Stomach (tissue), 19 donors: ENCODE measurements at places on chromosomes 1 and 21. TPM values are rescaled to one million over a fixed set of nuclear protein-coding genes. Genes with fewer than 3 reads are reported as not detected.
A peak's percentile ranks its signal among the peaks of the same experiment; 100 is the strongest.

Gene ATP5PB
- 36.5 TPM for total RNA-seq

Gene TRIM46
- not detected for total RNA-seq

Gene CFHR5
- total RNA-seq, result not detected

Gene LPAR3
- not detected for total RNA-seq

Gene SLAMF1
- total RNA-seq, result not detected

Gene TSPAN1
- 106 TPM for total RNA-seq

- no peak for DNase-seq
These were observed 4.2 kb downstream of the STXBP3 start for GRCh38 chr1:108750476-108751181.

- DNase-seq, result no peak
These were observed 26.9 kb downstream of the OR6Y1 start for GRCh38 chr1:158527190-158527815.

DNA sequence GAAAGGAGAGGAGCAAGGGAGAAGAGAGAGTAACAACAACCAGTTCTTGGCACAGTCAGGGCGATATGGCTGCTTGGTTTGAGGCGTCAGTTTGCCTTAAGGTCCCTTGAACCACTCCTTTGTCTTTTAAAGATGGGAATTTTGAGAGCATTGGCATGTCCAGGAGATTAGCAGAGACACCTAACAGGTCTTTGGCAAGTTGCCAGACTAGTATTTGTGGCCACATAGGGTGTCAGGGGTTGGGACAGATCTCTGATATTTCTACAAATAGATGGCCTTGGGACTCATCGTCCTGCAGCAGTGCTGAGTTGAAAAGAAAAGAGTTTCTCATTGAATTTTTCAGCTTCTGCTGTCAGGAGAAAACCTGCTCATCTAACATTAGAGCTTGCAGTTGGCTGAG, 55.3 kb upstream of the KCND3 start:
- no peak for DNase-seq

DNA sequence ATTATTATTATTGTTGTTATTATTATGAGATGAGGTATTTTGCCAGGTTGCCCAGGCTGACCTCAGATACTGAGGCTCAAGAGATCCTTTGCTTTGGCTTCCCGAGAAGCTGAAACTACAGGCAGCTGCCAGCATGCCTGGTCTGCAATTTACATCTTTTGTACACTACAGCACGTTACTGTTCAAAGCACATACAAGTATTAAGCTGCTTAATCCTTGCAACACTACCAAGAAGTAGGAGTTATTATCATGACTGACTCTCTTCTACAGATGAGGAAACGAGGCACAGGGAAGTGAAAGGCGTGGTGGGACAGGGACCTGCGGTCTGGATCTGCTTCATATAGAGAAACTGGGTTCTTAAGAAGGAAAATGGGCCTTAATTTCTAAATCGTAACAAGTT, 11.6 kb downstream of the ERG start:
- no peak for DNase-seq

- DNase-seq, result no peak
These were observed 26.9 kb upstream of the CCN1 start for GRCh38 chr1:85553416-85554335.

DNA sequence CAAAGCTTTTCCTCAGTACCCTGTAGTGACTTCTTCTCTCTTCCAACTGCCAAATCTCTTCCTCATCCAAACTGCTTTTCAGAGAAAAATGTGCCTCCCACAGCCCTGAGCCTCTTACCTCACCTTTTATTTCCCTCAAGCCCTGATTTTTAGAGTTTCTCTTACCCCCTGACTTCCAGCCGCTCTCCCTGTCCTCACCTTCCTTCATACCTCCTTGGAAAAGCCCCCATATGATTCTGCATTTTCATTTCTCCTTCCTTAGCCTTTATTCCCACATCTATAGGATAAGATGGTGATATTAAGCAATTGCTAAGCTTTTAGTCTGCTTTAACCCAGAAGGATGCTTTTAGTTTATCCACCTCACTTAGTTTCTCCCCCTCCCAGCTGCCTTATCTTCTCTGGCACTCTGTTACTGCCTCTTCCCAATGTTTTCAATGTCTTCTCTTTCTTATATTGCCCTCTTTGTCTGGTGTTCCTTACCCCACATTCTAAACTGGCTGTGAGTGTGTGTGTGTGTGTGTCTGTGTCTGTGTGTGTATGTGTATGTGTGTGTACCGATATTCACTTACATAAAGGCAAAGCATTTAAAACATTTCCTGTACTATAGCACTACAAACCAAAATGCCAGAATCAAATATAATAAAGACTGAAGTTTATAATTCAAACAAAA, at the start of gene CD1B:
TSS of gene CD1B (minus strand) at position 51 of the 670 bp plus-strand sequence. CDS start 108 bp downstream, outside the sequence.
- no peak for DNase-seq

GRCh38 chr1:11157867-11158266, 31.3 kb upstream of the ANGPTL7 start:
- DNase-seq, result no peak

DNA sequence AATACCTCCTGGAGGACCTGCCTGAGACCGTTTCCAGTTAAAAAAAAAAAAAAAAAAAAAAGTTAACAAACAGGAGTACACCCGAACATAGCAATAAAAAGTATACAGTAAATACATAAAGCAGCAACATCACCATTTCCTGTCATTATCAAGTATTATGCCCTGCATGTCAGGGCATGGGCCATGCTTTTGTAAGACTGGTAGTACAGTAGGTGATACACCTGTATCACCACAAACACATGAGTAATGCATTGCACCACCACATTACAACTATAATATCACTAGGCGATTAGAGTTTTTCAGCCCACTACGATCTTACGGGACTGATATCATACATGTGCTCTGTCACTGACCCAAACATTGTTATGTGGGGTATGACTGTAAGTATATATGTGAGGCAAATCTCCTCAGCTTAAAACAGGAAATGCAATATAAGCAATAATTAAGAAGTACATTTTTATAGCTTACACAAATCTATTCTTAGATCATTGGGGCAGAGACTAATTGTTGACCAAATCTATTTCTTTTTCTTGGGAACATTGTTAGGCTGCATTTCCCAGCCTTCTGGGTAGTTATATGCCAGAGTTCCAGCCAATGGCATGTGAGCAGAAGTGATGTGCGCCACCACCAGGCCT, 98.1 kb downstream of the PLD5 start:
- no peak for DNase-seq

DNA sequence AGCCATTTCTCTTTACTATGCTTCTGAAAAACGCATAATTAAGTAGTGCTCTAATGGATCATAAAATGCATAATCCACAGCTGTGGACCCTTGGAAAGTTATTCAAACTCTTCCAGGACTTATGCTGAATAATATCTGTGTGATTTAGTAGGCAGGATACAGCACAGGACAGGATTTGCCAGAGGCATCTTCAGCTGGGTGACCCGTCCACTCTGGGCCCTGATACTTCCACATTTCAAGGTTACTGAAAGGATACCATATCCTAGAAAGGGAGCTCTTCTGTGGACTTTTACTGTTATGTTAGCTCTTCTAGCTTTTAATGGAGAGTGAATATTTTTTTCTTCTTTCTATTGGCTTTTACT, 49.6 kb downstream of the MAP10 start:
- DNase-seq, result no peak

- no peak for DNase-seq
These were observed 477.9 kb downstream of the LMO4 start for GRCh38 chr1:87806379-87807094.

- DNase-seq, result no peak
These were observed 109.4 kb downstream of the DISP1 start for GRCh38 chr1:222924136-222924706.

GRCh38 chr1:41504114-41505035, 19.9 kb upstream of the EDN2 start:
- peak; percentile 68 for DNase-seq

DNA sequence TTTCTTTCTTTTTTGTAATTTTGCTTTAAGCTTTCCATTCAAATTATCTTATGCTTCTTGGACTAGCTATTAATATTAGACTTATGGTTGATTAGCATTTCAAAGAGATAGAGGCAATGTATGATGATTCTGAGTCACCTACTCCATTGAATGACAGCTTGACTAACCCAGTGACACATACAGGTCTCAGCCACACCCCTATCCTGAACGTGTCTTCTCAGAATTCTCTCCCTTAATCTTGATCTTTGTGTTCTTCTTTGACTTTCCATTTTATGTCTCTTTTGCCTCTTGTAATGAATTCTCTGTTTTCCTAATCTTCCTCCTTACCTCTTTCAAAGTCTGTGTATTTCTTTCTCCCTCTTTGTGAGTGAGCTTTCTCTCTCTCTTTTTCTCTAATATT, 241.1 kb downstream of the PDE4B start:
- DNase-seq, result no peak

DNA sequence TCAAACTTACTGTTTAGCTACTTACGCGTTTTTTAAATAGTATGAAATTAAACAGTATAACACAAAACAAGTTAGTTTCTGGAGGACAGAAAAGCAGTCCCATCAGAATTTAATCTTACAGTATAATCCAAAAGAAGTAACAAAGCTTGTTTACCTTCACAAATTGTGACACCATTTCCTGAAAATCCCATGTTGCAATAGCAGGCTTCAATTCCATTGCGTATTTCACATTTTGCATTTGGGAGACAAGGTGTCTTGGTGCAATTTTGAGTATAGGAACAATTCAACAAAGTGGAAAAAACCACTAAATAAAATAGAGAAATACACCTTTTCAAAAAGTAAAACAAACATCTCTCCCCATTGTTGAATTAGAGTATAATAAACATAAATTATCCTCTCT, 1.6 kb downstream of the ADGRL4 start:
- no peak for DNase-seq
